Mucosa of descending colon (tissue), 3 donors: ENCODE measurements at places on chromosomes 7 and 10.

DNA sequence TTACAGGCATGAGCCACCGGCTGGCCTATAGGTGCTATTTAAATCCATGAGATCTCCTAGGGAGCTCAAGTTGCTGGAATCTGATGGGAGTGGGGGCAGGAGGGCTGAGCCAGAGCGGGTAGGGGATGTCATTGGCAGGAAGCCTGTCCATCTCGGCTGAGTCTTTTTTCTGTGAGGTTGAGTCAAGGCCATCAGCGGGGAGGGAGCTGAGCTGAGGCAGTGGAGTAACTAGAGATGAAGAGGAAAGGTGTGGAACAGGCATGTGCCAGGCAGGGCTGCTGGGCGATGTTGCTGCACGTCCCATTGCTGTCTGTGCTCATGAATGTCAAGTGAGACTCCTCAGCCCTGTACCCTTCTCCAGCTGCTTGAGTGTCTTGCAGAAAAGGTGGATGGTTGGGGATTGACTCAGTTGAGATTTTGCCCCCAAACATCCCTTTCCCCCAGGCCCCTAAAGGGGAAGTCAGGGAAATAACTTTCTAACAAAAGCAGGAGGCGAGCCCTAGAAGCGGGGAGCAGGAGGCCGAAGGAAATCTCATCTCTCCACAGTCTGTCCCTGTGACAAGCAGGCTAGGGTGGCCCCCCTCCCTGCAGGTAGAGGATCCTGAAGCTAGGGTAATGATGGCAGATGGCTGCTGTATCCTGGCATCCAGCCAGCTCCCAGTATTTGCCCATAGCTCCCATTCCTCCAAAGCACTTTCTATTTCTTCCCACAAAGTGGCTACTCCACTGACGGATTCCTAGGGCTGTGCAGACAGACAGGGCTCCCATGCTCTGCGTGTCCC is 5.4 kb downstream of the ATP6V1F start:
- DNase-seq = no peak

GRCh38 chr7:127894588-127894987 is 136.6 kb downstream of the LRRC4 start:
- no peak for DNase-seq

DNA sequence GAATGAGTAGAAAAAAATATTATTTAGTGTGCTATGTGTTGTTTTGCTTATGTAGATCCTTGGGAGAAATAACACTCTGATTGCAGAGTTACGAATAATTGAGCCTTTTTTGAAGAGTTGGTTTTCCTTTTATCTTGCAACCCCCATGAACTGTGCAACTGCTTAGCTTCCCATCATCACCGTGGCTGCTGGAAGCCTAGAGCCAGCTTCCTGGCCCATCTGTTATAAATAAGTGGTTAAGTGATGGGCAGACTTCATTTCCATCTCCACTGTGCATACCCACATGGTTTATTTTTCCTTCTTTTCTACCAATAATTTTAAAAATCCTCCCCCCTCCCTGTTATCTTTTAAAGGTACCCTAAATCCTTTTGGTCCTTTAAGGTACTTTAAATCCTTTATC is 554.9 kb upstream of the GALNT17 start:
- DNase-seq = no peak

GRCh38 chr10:43226441-43226840 is 40.4 kb downstream of the RASGEF1A start:
- DNase-seq = peak; percentile 10

DNA sequence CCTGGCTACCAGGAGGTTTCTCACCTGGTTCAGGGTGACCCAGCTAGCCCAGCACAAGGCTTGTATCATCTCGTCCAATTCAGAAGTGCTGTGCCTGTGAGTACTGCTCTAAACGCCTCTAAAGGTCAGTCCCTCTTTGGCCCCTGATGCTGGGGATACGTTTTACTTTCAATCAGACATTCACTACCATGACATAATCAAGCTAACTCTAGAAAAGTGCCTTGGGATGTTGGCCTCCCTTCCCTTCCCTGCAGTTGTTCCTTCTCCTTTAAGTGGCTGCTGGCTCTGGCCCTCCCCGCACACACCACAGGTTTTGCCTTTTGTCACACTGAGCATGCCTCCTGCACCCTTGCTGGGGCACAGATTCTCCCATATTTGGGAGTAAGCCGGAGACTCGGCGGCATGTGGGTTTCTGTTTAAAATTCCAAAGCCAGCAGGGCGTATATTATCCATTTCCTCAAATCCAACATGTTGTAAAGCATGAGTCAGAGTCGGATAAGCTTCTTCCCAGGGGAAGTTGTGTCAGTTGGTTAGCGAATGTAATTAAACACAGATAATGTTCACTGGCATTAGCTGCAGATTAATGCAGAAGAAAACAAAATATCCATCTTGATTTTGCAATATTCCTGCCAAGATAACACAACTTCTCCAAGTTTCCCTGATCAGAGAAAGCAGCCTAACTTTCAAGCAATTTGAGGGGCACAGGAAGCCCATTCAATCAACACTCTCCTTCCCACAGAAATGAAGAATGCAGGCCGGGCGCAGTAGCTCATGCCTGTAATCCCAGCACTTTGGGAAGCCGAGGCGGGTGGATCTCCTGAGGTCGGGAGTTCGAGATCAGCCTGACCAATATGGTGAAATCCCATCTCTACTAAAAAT is 31.8 kb upstream of the VCL start:
- DNase-seq = peak; percentile 78
